ENCODE measurements at places on chromosomes 12 and 14.
A peak's percentile ranks its signal among the peaks of the same experiment; 100 is the strongest.

- DNase-seq, result no peak
Measured at GRCh38 chr14:24317141-24317928, 6.0 kb downstream of the LTB4R start.

DNA sequence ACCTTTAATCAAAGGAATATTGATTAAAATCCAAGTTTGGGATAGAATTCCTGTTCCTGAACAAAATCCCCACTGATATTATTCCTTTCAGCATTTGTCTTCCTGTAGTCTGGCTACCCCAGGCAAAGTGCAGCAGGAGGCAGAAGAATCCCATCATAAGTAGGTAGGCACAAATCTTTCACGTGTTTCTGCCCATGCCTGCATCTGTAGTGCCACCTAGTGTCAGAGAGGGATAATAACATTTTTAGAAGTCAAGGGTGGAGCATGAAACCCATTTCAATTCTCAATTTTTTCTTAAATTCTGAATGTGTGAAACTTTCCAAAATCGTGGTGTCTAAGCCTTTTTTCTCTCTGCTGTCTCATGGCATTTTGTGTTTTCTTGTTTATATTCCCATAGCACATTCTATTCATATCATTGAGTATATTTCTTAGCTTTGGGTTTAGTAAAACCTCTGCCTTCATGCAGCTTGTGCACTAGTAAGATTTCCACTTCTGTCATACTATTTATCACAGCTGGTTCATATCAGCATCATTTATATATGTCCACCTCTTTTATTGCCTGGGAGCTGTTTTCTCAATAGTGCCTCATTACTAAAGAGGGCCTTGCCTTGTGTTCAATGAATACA lies 47.8 kb upstream of the RERG start:
- peak; percentile 57 for DNase-seq

- DNase-seq, result peak; percentile 74
Measured at GRCh38 chr12:124457287-124458219, 109.9 kb downstream of the NCOR2 start.

DNA sequence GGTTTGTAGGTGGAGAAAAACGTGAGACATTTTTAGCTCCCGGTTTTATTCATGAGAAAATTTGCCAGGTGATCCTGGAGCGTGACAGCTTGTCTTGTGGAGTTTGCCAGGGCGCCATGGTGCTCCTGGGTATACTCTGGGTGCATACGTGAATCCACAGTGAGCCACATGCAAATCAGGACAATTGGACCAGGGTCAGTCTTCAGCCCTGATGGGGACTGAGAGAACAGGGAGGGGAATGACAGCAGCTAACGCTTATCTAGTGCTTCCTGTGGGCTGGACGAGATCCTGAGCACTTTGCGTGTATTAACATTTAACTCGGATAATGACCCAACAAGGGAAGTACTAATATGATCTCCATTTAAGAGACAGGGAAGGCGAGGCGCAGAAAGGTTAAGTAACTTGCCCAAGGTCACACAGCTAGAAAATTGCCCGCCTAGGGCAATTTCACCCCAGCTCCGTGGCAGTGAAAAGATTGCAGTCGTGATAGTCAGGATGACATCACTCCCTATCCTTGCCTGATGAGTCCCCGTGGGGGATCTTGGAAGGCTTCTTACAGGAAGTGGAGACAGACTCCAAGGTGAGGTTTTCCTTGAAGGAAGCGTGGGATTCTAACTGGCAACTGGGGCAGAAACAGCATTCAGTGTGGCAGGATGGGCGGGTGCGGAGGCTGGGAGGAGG lies 118.4 kb upstream of the NCOR2 start:
- DNase-seq, result no peak

DNA sequence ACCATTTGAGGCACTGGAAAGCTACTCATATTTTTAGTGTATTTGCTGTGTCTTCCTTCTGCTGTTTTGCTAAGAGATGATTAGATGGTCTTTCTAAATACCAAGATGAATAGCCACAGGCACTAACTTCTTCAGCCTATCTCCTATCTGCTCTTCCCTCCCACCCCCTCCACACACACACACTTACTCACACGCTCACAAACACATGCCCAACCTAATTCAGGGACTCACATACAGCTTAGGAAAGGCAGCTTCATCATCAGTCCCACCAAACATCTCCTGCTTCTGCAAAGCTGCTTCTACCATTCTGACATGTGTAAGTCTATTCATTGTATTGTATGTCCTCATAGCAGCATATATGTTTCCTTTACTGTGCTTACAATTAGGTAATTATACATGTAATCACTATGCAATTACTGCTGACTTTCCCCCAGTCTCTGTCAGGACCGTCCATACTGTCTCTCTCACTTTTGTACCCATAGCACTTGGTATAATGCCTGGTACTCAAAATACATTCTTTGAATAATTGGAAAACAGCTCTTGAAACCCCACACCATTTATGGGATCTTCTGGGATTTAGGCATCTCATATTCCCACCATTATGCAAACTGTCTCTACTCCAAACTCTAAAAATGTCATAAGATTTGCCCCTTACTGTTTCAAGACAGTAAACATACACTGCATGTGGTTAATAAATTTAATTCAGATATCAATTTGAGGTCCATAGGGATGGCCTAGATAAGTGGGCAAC lies 83.3 kb upstream of the HIF1A start:
- DNase-seq, result no peak

DNA sequence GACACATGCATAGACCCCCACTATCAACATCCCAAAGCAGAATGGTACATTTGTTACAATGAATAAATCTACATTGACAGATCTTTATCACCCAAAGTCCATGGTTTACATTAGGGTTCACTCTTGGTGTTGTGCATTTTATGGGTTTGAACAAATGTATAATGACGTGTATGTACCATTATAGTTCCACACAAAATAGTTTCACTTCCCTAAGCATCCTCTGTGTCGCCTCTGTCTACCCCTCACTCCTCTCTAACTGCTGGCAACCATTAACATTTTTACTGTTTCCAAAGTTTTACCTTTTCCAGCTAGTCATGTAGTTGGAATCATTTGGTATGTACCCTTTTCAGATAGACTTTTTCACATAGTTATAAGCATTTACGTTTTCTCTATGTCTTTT lies 69.5 kb upstream of the LMO3 start:
- no peak for DNase-seq

- no peak for DNase-seq
Measured at GRCh38 chr12:78970041-78970440, 105.5 kb downstream of the SYT1 start.

DNA sequence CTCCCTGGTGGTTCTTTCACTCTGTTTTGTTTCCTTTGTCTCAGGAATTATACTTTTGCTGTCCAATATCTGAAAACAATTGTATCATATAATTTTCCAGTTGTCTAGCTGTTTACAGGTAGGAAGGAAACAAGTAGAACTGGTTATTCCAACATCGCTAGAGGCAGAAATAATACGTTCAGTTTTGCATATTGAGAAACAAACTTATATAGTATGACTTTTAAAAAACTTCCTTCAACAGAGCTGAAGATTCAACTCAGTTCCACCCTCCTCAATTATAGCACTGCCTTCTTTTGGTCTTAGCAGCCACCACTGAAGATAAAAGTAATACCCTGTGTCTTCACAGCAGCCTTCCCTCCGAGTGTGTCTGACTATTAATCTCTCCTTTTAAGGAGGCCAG lies 214.3 kb downstream of the EFCAB11 start:
- DNase-seq, result no peak

DNA sequence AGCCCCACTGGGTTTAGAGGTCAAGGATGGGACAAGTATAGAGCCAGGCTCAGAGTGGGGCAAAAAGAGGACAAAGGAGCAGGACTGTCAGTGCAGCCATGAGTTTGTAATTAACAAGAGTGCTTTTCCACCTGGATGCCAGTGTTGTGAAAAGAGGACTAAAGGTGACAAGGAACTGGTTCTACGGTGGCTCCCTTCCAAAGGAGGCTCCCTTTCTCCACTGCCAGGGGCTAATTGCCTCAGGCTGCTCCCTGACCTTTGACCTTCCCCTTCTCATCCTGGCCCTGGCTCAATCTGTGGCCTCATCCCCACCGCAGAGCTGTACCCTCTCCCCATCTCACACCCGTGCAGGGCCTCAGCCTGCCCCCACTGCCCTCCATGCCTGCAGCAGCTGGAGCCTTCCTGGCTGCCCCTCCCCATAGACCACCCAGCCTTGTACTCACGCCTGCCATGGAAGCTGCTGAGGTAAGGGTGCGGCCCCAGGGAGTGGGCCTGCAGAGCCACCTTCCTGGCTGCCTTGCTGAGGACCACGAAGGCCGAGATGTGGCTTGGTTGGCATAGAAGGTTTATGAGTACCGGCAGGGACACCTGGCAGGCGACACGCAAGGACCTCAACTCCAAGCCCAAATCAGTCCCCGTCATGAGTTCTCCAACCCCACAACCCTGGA lies 24.8 kb upstream of the FKBP4 start:
- DNase-seq, result no peak

DNA sequence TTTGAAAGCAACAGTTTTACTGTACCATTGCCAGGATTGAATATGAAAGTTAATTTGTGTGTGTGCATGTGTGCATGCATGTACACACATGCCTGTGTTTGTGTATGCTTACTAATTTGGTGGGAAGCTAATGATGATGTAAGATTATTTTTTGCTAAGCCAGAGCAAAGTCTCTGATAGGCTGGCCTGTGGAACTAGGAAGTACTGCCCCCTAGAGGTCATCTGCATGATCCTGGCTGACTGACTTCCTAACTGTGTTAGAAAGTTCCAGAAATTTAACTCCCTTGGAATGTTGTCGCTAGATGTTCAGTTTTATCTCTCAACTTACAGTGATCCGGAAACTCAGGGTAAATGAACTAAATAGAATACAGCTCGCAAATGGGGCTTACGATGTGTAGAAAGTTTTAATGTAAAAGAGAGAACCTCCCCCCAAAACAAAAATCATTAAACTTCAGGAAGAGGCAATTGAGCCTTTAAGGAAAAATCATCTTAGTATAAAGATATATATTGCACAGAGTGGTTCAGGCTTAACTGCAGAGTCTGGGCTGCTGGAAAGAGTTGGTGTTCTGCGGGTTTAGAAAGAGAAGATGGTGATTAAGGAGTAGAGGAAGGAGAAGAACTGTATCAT lies 34.3 kb upstream of the SLC38A1 start:
- DNase-seq, result peak; percentile 77

DNA sequence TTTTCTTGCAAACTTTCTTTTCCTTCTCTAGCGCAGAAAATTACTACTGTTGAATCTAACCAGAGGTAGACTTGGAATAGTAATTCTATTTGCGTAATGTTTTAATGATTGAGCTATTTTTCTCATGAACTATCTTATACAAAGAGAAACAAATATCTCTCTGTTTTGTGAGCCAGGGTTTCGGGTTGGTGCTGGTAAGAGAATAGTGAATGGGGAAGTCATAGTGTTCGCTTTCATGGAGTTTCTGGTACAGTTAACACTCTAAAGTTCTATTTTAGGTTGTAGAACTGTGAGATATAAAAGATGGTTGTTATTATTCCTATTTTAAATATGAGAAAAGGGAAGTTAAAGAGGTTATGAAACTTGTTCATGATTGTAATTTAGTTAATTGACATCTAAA lies 6.6 kb downstream of the CLEC1B start:
- DNase-seq, result no peak

DNA sequence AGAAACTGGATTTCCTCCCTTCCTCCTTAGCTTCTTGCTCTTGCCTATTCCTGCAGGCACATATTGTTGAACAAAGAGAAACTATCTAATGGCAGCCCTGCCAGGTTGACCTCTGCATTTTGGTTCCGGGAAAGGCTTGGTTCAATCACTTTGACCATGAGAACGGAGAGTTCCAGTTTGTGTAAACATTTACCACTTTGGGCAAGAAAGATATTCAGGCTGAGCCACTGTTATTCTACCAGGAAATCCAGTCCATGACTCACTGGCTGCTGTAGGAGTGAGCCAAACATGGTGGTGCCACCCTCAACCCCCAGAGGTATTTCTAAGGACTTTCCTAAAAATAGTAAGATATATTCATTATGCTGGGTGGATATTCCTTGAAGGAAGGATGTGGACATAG lies 242.2 kb upstream of the OR4E1 start:
- no peak for DNase-seq

GRCh38 chr12:38527631-38528030 lies 211.1 kb downstream of the ALG10B start:
- no peak for DNase-seq

GRCh38 chr12:13411287-13411686 lies 214.8 kb downstream of the EMP1 start:
- no peak for DNase-seq
